ENCODE measurements at places on chromosomes 7 and 10.

- DNase-seq: no peak
These were observed 91.6 kb downstream of the ETV1 start for GRCh38 chr7:13897819-13898218.

DNA sequence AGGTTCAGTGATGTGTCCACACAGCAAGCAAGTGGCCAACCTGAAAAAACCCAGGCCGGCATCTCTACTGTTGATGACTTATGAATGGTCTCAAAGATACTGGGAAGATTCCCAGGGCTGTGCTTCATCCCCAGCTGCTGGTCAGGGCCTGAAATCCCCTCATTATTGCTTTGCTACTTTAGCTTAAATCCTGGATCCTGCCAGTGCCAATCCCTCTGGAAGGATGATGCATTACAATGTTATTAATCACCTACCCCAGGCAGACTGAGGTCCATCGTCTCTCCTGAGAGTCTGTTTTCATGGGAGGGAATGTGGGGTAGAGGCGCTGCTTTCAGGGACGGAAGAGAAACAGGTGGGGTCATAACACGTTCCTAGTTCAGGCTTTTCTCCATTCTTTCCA lies 371.6 kb downstream of the RPS24 start:
- no peak for DNase-seq

DNA sequence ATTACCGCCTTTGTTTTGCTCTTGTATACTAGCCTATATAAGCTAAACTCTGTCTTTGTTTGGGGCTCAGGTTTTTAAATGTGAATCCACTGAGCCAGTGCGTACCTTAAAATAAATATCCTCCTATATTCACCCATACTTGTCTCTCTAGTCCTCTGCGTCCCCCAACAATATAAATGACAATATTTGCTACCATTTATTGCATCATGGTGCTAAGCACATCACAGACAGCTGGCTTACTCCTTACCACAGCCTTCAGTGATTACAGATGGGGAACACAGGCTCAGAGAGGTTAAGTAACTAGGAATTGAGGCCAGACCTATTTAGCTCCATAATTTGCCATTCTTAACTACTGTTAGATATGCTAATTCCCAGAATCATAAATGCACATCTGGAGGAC lies 3.4 kb upstream of the ADCK2 start:
- no peak for DNase-seq

DNA sequence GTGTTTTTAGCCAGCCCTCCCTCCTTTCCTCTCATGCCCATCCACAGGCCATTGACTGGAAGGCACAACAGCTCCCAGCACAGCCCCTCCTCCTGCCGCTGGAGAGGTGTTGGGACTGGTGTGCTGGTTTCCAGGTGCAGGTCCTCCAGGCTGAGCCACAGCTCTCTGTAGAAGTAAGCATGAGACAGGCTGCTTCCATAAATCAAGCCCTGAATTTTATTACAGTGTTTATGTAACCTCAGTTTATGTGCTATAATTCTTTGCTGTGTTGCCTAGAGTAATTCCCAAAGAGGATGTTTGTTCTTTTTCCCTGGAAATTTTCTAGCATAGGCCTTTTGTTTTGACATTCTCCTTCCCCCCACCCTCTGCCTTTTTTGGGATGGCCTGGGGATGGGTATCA lies 445.8 kb downstream of the AUTS2 start:
- no peak for DNase-seq

DNA sequence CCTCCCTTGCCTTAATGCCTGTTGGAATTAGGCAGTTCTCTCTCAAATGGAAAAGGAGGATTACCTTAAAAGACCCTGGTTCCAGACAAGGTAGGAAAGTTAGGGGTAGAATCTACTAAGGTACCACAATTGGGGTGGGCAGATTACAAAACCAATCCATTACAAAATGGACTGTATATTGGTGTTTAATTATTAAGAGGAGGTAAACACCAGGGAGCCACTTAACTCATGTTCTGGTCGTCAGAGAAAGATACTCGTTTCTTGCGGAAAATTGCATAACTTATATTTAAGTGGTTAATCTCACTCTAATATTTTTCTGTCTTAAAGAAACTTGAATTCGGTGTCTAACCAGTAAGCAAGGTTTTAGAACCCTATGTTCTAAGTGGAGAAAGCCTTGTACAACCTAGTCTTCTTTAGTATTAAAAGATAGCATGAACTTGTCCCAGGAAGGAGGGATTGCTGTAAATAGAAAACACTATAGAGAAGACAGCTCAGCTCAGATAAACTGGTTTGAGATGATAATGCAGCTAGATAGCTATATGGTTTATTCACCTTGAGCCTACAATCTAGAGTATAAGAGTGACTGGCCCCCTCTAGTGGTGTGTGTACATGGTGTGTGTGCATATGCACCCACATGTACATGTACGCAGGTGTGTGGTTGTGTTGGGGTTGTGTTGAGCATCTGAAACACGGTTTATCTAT lies 58.0 kb upstream of the STRIP2 start:
- DNase-seq: peak; percentile 4

DNA sequence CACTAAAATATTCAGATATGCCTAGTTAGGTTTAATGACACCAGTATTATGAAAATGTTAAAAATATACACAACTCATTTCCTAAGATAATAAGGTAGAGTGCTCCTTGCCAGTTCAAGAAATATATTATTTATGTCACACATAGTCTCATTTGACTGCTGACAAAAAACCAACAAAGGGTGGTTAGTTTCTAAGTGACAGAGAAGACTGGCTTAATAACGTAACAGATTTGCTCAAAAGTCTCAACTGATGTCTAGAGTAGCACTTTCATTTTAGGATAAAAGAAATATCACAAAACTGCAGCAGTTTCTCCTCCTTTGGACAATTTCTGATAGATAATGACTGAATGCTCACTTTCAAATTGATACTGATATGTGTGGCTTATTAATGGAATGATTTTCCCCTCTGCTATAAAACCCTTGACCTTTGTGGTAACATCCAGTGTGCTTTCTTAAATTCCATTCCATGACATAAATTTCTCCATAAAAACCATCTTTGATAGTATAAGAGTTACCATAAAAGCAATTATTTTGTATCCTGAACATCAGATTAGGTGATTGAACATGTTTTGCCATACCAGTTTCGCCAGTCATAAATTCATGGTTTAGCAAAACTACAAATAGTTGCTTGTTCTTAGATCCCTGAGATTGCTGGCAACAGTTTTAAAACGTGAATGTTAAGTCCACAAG lies 94.2 kb downstream of the NRBF2 start:
- no peak for DNase-seq

DNA sequence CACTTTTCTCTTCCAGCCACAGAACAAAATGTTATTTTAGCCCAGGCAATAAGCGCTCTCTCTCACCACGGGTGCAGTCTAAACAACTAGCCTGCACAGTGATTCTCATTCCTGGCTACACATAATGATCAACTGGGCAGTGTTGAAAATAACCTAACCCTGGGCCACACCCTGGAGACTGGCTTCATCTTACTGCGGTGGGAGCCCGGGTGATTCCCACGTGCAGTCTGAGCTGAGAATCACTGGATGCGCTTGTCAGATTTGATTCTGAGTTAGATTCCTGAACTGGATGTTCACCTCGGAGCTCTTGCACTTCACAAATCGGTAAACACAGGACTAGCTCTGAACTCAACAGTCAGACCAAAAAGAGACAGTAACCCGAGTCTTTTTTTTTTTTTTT lies 14.9 kb downstream of the ZC3HAV1 start:
- DNase-seq: no peak

DNA sequence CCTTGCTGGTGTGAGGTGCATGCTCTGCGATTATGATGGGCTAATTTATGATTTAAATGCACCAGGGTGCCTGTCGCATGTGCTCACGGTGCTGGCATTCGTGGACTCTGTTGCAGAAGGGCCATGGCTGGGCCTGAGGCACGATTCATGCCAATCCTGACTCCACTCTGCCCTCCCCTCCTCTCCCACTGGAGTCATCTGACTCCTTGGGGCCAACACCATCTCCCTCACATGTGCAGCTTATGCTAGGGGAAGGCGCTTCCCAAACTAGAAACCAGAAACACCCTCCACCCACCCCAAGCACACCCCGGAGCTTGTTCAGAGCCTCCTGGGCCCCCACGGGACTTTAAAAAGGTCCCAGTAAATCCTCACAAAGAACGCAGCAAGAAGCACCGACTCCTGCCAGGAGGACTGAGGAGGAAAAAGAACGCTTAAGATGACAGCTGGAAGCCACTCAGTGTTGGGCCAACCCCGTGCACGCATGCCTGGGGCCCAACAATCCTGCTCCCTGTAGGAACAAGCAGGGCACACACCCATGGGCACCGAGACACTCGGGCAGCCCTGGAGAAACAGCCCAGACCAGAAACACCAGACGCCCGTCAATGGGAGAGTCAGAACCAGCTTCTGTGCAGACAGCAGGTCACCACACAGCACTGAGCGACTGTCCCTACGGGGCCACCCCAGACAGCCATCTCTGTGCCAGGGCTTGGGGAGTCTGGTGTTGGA lies 14.1 kb downstream of the BRI3 start:
- DNase-seq: no peak

DNA sequence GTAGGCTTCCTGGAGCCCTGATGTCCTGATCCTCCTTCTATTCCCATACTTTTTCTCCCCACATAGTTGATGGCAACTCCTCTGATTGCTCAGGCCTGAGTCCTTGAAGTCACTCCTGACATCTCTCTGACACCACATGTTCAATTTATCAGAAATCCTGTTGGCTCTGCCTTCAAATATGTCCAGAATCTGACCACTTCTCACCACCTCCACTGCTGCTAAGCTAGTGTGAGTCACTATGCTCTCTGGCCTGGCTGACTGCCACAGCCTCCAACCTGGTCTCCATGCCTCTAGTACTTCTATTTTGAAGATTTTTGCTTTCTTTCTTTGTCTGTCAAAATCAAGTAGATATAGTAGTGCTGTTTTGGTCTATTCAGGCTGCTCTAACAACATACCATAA lies 53.0 kb downstream of the TMEM229A start:
- no peak for DNase-seq

GRCh38 chr7:34034728-34035127 lies 129.4 kb downstream of the BMPER start:
- DNase-seq: no peak

DNA sequence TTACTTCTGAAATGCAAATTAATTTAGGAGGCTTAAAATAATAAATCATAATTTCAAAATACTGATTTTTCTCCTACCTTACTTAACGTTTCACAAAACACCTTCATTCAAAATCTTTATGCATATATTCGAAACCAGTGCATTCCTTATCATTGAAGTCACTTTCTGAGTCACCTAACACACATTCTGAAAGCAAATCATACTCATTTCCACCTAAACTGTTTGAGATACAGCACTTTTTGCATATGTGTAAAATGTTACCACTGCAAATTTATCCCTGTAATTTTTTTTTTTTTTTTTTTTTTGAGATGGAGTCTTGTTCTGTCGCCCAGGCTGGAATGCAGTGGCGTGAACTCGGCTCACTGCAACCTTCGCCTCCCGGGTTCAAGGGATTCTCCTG lies 15.7 kb downstream of the PPP3CB start:
- no peak for DNase-seq

DNA sequence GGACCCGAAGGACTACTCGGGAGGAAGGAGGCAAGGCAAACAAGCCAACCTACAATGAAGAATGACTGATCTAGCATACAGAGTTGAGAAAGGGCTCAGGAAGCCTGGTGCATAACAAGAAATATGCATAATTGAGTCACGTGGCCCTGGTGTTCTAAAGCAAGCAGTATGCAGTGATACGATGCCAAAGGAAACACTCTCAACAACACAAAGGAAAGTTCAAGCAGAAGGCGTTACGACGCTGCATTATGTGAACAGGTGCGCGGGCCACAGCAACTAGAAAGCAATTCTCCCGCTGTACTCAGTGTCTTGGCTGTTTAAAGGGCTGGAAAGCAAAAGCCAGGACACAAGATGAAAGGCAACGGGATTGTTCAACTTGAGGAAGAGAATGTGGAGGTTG lies 100.8 kb downstream of the PRTFDC1 start:
- peak; percentile 68 for DNase-seq

GRCh38 chr7:128890306-128891109 lies 20.0 kb downstream of the KCP start:
- DNase-seq: no peak

DNA sequence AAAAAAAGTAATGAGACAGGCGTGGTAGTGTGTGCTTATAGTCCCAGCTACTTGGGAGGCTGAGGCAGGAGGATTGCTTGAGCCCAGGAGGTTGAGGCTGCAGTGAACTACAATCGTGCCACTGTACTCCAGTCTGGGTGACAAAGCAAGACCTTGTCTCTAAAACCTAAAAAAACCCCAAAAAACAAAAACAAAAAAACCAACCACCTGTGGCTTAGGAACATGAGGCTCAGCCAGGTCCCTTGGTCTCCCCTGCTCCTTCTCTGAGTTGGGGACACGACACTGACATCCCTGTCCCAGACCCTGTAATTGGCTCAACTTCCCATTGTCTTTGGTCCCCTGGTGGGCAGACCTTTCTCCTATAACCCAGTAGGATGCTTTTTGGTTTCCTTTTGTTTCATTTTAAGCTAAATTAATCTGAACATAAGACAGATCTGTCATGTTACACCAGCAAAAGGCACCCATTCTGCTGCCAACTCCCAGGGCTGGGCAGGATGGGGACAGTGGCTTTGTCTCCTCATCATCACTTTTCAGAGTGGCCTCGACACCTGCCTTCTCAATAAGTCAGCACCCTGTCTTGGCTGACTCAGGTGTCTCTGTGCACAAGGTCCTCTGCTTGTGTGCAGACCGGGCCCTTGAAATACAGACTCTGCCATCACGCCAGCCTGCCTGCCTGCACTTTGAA lies 74.4 kb downstream of the MYL10 start:
- DNase-seq: no peak

DNA sequence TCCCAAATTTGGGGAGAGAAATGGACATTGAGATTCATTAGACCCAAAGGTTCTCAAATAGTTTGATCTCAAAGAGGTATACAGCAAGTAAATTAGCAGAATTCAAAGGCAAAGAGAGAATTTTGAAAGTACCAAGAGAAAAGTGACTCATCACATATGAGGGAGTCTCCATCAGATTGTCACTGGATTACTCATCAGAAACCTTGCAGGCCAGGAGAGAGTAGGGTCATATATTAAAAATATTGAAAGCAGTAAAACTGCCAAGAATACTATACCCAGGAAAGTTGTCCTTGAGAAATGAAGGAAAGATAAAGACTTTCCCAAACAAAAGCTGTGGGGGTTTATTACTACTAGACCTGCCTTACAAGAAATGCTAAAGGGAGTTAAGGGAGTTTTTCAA lies 140.6 kb downstream of the TMEM168 start:
- DNase-seq: no peak

- DNase-seq: no peak
These were observed 200.3 kb downstream of the CACNB2 start for GRCh38 chr10:18340496-18341051.

GRCh38 chr7:93923942-93924341 lies 2.4 kb downstream of the GNG11 start:
- DNase-seq: no peak

DNA sequence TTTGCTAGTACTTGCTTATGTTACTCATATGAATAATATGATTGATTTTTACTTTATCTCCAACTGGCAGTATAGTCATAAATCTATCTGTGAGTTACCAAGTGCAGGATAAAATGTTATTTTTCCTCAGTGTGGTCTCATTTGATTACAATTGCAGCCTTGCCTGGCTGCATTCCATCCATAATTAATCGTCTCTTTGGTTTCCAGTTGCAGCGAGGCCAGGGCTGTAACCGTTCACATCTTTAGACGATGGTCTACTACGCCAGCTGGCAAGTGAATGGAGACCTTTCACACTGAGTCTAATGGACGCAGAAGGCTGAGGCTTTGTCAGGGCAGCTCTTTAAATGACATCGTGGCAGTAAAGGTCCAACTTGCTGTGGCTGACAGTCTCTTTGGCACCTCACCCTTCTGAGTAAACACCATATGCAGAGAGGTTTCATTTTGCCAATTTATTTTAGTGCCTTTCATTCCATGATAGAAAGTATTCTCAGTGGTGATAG lies 84.0 kb downstream of the ARL4A start:
- peak; percentile 97 for DNase-seq
